ENCODE measurements at places on chromosomes 16 and 17.
A peak's percentile ranks its signal among the peaks of the same experiment; 100 is the strongest.

GRCh38 chr17:59069856-59070255 is 36.8 kb downstream of the TRIM37 start:
- DNase-seq: no peak

DNA sequence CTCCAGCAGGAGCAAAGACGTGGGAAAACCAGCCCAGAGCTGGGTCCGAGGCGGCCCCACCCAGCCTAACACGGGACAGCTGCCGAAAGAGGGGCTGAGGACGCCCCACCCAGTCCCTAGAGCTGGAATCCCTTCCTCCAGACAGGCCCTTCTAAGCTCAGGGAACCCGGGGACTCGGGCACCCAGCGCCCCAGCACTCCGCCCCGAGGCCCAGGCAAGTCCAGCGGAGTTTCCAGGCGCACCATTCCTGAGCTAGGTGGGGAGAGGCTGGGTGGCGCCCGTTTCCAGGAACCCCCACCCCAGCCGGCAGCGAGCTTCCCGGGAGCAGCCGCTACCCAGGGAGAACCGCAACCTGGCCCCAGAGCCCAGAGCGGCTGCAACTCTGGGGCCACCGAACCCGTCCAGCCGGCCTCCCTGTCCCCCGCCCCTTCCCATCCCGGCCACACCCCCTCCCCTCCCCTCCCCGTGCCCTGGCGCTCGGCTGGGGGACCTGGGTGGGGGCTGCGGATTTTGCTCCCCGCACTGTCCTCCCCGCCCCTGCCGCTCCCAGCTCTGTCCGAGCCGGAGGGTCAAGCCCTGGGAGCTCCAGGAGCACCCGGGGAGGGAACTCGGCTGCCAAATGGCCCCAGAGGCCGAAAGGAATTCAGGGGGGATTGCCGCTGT is 536 bp downstream of the TMC6 start:
- peak; percentile 46 for DNase-seq

DNA sequence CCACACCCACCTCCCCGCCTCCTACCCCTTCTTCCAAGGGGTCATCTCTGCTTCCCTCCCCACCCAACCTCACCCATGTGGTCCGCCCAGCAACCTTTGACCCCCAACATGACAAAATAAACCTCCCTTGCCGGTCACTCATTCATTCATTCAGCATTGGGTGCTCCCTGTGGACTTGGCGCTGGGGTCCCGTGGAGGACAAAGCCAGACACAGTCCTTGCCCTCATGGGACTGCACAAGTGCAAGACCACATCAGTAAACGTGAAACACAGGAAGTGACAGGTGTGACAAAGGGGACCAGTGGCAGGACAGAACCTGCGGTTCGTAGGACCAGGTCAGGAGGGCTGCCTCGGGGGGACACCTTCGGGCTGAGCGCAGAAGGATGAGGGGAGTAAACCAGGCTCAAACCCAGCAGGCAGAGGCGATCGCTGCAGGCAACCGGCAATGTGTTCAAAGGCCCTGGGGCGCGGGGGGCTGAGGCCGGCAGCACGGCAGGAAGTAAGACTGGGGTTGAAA is 185.4 kb downstream of the SEC14L1 start:
- no peak for DNase-seq

DNA sequence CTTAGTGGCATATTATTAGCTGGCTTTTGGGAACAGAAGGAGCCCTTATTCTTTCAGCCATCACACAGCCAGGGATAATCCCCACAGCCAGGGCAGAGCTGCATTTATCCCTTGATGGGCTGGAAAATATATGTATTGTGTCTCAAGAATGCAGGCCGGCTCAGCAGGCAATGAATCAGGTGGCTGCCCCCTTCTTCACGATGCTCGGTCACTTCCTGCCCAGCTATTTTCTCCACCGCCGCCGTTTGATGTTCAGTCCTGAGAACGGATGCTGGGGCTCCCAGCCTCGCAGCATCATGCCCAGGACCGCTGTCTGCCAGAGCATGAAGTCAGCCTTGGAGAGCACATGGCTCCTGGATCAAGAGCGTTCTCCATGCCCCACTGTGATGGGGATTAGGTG is 4.3 kb upstream of the MYH3 start:
- DNase-seq: no peak

DNA sequence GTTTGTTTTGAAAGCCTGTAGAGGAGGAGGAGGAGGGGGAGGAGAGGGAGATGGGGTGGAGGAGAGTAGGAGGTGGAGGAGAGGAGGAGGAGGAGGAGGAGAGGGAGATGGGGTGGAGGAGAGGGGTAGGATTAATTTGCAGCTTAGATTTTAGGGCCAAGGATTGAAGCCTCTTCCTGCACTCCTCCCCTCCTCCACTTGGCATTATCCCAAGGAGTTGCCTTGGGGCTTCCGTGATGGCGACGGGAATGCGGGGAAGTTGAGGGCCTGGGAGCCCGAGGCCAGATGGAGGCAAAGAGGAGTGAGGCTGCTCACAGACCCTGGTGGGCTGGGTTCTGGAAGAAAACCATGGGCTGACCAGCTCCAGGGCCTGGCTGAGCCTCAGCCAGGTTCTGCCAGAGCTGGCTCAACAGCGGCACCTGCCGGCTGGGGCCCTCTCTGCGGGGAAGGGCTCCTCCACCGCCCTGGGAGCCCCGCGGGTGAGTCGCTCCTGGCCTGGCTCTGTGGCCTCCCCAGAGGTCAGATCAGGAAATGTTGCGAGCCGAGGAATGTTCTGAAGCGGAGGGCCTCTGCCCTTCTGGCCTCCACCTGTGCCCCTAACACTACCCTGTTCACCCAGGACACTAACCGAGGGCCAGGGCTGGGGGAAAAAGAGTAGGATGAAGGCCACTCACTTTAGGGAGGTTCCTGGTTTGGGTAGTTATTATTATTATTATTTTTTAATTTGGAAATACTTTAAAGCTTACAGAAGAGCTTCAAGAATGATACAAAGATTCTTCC is 23.9 kb upstream of the FMNL1 start:
- peak; percentile 96 for DNase-seq

DNA sequence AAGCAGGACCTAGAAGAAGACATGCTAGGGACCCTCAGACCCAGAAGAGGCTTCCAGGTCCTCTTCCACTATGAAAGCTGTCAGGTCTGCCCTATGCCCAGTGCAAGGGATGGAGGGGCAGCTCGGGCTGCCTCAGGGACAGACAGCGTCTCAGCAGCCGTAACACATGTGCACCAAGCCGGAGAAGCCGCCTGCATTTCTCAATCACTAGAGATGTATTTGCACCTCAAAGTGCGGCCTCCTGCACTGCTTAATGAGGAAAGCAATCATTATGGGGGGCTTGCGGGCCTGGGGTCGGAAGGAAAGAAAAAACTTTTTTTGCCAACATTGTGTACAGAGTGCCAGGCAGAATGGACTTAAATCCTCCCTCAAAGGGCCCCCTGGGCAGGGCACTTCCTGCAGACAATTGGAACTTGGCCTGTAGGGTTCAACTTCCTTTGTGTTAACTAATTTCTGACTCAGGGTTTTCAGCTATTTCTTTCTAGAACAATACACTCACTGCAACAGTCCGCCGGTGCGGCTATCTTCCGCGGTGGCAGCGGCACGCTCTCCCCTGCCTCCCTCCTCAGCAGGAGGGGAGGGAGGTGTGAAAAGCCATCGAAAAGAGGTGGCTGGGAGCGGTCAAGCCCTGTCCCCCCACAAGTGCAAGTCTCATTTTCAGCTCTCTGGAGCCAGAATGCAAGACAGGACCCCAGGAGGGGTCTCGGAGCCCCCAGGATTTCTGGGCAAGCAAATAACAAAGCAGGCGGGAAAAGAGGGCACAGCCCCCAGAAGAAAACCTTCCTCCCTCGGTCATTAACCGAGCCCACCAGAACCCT is 101.2 kb downstream of the ZNF423 start:
- peak; percentile 30 for DNase-seq
